ENCODE measurements at places on chromosomes 1 and 21. TPM values are rescaled to one million over a fixed set of nuclear protein-coding genes. Genes with fewer than 3 reads are reported as not detected.

DUSP10 gene
- 11.7 TPM for total RNA-seq

DNA sequence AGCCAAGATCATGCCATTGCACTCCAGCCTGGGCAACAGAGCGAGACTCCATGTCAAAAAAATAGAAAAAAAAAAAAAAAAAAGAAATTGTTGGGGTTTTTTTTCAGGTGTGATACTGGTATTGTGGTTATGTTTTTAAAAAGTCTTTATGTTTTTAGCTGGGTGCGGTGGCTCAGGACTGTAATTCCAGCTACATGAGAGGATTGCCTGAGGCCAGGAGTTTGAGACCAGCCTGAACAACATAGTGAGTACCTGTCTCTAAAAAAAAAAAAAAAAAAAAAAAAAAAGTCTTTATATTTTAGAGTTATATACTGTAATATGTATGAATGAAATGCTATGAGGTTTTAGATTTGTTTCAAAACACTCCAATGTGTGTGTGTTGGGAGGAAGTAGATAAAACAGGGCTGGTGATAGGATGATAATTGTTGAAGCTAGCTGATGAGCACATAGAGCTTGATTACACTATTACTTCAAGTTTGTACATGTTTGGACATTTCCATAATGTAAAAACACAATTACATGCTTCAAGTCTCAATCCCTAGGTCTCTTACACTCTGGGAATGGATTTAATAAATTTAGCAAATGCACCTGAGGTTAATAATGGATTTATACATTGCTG is 30.2 kb upstream of the ATP5PO start:
- DNase-seq: no peak

- no peak for DNase-seq
Measured at GRCh38 chr1:218368686-218369085, 23.6 kb downstream of the TGFB2 start.

- DNase-seq: no peak
Measured at GRCh38 chr1:84774669-84775534, 84.6 kb upstream of the SSX2IP start.

GRCh38 chr1:205843036-205843859 is 6.7 kb downstream of the PM20D1 start:
- no peak for DNase-seq

GRCh38 chr1:208369045-208369444 is 124.9 kb upstream of the PLXNA2 start:
- DNase-seq: no peak

REN gene
- total RNA-seq: not detected

GBP4 gene
- 8.8 TPM for total RNA-seq

Measured in stomach (tissue), 19 donors.